RPMI8226 (cell line): ENCODE measurements at places on chromosomes 1 and 21.
A peak's percentile ranks its signal among the peaks of the same experiment; 100 is the strongest.

DNA sequence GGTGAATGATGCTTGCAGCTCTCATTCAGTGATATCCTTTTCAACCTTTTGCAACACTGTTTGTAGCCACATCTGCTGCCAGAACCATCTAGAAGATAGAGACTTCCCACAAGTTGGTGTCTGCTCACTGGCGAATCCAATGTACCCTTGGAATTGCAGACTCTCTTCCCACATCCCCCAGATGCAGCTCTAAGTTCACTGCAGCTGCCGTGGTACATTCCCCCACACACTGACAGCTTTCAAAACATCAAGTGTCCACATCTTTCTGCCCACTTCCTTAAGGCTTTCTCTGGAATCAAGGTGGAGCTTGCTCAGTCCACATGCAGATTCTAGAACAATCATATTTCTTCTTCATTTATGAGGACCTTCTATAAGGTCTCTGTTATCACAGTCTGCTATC is 99.2 kb downstream of the PLPPR4 start:
- no peak for DNase-seq

GRCh38 chr1:174433451-174433850 is 14.3 kb upstream of the GPR52 start:
- DNase-seq, result no peak

- no peak for DNase-seq
Observed at GRCh38 chr1:65163201-65163805, 15.3 kb downstream of the AK4 start.

- no peak for DNase-seq
Observed at GRCh38 chr1:202858331-202858730, 30.6 kb downstream of the RABIF start.

GRCh38 chr1:116379057-116379630 is 6.1 kb downstream of the ATP1A1 start:
- DNase-seq, result no peak

DNA sequence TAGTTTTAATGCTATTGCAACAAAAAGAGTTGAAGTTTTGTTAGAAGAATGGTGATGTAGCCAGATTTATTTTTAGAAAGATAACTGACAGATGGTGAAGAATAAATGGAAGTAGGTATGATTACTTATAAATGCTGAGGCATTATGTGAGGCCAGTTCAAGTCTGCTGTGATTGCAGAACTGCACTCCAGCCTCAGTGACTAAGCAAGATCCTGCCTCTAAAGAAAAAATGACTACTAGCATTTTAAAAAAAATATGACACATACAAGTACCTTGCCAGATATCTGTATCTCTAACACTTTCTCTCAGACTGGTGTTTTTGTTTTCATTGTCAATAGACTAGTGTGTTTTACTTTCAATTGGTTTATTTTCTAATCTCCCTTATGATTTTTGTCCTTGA is 1242.4 kb upstream of the ADGRL4 start:
- DNase-seq, result no peak

GRCh38 chr1:67618285-67619018 is 66.5 kb upstream of the GADD45A start:
- no peak for DNase-seq

DNA sequence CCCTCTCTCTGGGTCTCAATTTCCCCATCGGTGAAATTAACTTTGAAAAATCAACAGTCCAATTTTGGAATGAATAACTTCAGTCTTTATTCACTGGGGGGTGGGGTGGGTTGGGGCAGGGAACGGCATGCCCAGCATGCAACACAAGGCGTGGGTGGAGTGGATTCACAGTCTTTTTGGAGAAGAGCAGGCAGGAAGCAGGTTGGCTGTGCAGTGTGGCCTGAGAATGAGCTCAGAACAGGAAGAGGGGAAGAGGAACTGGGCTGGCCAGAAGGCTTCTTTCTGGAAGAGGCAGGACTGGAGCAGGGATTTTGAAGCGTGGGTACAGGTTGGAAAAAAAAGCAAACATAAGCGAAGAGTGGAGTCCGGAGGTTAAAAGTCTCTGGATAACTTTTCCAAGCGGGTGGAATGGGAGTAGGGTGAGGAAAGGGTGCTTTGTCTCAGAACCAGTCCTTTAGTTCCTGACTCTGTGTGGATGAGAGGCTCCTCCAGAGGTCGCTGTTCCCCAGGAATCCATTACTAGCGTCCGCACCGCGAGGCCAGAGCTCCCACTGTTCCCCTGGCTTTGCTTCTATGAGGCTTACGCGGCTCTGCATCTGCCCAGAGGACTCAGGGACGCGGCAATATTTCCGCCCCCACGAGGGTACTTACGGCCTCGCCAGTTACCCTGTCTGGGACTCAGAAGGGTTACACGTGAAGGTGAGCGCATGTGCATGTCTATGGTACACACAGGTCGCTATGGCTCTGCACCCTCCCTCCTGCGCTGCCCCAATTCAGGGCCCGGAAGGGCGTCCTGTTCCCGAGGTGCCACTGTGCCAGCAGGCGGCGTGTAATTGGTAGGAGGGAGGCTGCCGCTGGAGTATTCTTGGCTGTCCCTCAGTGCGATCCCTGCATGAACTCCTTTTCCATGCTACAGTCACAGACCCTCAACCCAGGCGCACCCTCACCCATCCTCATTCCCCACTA is 5.5 kb upstream of the FOXD2 start:
- DNase-seq, result peak; percentile 44

DNA sequence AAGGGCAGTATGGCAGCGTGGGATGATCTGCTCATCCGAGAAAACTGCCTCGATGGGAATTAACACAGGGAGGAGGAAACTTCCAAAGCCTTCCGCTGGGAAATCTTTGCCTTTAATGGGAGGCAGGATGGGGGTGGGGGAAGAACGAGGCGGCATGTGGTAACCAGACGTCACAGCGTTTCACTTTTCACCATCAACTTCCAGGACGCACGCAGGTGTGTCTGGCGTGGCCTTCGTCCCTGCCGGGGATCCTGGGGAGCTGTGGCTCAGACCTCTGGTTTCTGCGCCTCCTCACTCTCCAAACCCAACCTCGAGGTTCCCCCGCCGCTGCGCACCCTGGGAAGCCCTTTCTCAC is 282 bp downstream of the RSPH1 start:
- no peak for DNase-seq

DNA sequence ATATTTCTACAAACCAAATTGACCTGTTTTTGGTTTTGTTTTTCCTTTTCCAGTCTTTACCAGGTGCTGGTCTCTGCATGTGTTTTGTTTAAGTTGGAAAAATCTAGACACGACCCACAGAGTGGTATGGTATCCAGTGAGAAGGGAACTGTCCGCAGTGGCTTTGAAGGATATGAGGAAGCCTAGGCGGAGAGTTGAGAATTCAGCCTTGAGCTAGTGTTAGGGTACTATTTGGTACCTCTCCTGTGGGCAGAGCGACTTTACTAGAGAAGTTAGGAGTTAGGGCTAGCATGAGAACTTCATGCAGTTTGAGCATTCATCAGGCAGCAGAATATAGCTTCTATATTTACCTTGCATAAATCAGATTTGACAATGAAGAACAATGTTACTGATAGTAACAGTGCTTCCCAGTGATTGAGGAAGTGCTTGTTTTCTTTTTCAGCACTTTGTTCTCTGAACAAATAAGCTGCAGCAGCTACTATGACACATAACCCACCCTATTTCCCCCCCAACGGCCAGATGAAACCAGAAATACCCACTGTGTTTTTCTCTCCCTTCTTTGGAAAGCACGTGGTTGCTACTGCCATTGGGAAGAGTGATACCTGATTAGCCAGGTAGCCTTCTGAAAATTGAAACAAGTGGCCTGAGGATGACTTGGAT is 19.0 kb downstream of the MRPS6 start:
- peak; percentile 15 for DNase-seq

GRCh38 chr1:206754011-206754410 is 16.6 kb upstream of the IL19 start:
- no peak for DNase-seq

- no peak for DNase-seq
Observed at GRCh38 chr1:207510444-207510843, 14.5 kb downstream of the CR1 start.

- peak; percentile 19 for DNase-seq
Observed at GRCh38 chr1:243686159-243686558, 163.9 kb downstream of the AKT3 start.

GRCh38 chr1:6724517-6725141 is 23.0 kb upstream of the DNAJC11 start:
- no peak for DNase-seq

DNA sequence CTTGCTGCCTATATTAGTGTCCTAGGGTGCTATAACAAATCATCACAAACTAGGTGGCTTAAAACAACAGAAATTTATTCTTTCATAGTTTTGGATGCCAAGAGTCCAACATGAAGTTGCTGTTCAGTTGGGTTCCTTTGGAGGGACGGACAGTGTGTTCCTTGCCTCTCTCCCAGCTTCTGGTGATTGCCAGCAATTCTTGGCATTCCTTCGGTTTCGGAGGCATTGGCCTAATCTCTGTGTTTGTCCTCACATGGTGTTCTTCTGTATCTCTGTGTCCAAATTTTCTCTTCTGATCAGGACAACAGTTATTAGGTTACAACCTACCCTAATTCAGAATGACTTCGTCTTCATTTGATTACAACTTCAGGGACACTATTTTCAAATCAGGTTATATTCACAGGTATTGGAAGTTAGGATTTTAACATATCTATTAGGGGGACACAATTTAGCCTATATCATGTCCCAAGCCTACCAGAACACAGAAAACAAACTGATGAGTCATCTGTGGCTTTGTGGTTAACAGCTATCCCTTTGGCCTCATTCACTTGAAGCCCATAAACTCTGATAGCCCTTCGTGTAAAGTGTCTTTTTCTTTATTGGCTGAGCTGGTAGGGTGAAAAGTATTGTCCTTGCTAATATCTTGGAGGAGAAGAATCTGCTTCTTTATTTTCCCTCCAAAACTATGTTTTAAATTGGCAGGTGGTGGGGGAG is 83.2 kb upstream of the PAPPA2 start:
- DNase-seq, result no peak

DNA sequence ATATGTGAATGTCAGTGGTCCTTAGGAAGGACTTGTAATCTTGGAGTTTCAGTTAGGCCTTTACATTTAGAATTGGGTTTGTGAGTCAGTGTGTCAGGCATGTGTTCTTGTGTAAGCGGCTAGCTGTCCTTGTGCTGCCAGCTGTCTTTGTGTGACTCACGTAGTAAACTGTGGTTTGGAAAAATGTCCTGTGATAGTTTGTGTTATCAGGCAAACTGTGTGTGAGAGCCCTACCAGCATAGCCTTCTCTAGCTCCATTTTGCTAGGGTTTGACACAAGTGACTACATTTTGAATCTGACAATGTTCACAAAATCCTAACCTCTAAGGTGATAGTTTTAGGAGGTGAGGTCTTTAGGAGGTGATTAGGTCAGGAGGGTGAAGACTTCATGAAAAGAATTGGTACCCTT is 6.9 kb upstream of the SLC35D1 start:
- DNase-seq, result no peak

- no peak for DNase-seq
Observed at GRCh38 chr1:228373681-228374571, 32.7 kb downstream of the TRIM11 start.

DNA sequence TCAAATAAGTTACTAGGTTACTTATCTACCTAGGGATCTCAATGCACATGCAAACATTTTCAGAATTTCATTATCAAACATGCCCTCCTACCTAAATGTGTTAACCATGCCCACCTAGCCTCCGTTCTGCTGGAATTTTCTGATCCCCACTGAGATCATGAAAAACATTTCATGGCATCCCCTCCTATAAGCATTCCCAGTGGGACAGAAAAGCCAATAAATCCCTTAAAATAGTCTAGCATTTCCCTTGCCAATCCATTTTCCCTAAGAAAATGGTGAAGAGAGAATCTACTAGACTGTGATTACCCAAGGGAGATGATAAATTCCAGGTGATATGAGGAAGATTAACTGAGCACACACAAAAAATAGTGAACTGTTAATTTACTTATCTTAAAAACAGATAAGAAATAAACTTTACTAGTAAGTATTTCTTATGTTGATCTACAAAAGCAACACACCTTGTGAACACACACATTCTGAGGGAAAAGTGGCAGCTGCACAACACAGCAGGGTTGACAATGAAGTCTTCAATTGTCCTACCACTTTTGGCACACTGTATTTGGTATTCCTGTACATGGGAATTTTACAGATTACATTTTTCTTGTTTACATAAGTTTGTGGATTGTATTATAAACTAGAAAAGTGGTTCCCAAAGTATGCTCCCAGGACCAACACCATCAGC is 49.6 kb downstream of the ARID4B start:
- no peak for DNase-seq

DNA sequence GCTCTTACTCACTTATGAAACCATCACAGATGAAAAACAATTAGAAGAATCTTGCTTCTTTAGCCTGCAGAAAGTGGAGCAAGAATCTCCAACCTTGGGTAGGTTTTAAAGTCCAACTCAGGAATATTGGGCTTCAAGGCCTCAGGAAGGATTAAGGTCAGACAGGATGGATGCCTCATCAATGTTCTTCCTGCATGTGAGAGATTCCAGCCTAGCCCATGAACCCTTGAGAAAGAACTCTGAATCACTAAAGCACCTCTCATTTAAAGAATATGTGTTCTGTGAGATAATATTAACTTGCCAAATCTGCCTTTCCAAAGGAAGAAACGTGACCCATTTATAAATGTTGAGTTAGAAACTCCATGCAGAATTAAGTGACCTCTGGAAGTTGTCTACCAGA is 345.2 kb upstream of the CAMK1G start:
- no peak for DNase-seq

DNA sequence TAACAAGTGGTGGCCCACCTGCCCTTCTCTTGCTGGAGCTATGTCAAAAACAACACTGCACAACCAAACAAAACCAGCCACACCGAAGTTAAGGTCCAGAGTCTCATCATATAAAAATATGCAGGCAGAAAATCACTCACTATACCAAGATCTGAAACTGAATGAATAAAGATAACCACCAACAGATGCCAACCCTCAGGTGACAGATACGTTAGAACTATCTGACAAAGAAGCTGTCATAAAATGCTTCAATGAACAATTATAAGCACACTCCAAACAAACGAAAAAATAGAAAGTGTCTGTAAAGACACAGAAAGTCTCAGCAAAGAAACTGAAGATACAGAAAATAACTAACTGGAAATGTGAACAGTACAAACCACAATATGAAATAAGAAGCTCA is 14.0 kb downstream of the ZNF496 start:
- no peak for DNase-seq

- no peak for DNase-seq
Observed at GRCh38 chr1:44828003-44828651, 14.9 kb downstream of the PTCH2 start.

- no peak for DNase-seq
Observed at GRCh38 chr1:20410503-20410902, 75.5 kb downstream of the CAMK2N1 start.
